NCI-H2107 (cell line): ENCODE measurements at places on chromosomes 11 and 22.
A peak's percentile ranks its signal among the peaks of the same experiment; 100 is the strongest.

DNA sequence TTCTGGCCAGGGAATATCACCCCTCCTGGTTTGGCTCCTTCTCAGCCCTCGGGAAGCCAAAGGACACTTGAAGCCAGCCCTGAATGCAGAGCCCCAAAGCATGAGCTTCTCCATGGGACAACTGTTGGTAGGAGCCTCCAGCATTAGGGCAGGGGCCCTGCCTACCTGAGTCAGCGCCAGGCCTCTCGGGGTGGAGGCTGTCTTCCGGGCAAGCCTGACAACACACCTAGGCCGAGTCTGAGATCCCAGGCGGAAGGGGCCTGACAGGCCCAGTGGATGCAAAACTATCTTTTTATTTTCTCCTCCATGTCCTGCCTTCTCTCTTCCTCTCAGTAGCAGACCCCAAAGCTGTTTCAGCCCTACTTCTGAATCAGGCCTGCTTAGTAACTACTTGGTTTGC lies 27.6 kb downstream of the RCOR2 start:
- DNase-seq, result no peak

- DNase-seq, result no peak
Measured at GRCh38 chr22:33851240-33851639, 69.0 kb downstream of the LARGE1 start.

DNA sequence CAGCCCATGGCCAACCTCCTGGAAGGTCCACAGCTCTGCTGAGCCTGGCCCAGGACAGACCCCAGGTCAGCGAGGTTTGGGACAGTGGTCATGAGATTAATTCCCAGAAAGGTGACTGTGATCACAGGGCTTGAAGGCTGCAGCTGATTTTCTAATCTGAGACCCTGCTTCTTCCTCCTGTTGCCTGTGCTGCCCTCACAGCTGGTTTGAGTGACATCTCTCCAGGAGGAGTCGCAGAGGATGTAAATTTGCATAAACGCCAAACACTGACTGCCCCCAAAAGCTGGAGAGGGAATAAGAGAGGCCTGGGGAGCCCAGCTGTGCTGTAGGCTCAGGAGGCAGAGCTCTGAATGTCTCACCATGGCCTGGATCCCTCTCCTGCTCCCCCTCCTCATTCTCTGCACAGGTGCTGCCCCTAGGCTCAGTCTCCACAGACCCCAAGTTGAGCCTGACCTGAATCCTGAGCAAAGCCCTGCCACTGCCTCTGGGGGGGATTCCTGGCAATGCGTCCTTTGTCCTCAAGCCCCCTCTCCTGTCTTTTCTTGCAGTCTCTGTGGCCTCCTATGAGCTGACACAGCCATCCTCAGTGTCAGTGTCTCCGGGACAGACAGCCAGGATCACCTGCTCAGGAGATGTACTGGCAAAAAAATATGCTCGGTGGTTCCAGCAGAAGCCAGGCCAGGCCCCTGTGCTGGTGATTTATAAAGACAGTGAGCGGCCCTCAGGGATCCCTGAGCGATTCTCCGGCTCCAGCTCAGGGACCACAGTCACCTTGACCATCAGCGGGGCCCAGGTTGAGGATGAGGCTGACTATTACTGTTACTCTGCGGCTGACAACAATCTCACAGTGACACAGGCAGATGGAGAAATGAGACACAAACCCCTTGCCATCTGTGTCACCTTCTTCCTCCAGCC lies 23.8 kb downstream of the GGTLC2 start:
- DNase-seq, result no peak

DNA sequence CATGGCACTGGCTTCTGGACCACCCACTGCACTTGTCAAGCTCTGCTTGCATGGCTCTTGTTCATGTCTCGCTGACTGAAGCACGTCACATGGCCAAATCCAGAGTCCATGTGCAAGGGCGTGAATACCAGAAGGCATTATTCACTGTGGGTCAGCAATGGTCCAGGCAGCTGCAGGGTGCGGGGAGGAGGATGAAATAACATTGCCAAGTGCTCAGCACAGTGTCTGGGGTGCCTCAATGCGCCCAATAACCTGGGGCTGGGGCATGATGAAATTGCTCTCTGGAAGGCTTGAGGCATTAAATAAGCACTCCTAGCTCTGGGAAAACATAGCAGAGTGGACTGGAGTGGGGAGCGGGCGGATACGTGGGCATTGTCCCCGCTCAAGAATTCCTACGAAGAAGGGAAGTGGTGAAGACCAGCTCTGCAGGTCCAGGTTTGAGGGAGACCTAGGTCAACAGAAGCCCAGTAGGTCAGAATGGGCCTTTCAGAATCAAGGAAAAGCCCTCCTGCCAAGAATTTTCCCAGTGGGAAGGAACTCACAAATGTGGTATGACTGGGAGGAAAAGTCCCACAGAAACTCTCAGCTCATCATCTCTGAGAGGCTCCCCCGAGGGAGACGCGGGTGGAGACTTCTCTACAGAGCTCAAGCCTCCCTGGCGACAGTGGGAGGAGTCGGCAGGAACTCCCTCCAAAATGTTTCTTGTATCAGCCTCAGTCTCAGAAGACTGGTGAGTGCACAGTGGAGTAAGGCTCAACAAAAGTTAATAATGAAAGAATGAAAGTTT lies 15.3 kb upstream of the ACCSL start:
- no peak for DNase-seq

DNA sequence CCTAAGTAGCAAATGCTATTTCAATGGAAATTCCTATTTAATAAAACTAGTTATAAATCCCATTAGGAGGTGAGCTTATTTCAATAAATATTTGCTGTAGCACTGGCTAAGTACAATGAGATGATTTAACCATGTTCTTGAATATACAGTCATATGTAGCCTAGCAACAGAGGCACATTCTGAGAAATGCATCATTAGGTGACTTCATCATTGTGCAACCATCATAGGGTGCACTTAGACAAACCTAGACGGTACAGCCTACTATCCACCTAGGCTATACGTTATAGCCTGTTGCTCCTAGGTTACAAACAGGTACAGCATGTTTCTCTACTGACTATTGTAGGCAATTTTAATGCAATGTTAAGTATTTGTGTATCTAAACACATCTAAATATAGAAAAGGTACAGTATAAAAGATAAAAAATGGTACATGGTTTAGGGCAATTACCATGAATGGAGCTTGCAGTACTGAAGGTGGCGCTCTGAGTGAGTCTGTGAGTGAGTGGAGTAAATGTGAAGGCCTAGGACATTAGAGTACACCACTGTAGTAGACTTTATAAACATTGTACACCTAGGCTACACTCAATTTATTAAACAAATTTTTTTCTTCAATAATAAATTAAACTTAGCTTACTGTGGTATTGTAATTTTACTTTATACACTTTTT lies 350.1 kb downstream of the CASP12 start:
- no peak for DNase-seq

GRCh38 chr11:120613264-120614226 lies 102.0 kb downstream of the GRIK4 start:
- DNase-seq, result no peak

DNA sequence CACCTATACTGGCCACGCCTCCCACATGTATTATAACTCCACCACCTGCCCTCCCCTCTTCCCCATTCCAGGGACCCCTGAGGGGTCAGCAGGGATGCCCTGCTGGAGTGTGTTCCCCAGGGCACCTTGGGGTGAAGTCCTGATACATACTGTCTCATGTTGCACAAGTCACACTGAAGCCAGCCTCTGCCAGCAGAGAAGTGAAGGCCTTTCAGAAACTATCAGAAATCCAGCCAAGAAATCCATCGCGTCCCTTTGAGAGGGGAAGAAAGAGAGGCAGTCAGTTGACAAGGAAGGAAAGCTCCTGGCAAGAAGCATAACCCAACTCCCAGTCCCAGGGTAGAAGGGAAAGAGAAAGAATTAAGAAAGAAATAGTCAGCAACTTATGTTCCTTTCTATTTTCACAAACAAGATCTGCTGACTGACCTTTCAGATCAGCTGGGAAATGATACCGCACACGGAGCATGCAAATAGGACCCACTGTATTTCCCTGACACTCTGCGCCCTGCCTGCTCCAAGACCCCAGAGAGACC lies 45.2 kb downstream of the SC5D start:
- no peak for DNase-seq

GRCh38 chr11:1050581-1051355 lies 14.2 kb upstream of the MUC6 start:
- DNase-seq, result peak; percentile 58

DNA sequence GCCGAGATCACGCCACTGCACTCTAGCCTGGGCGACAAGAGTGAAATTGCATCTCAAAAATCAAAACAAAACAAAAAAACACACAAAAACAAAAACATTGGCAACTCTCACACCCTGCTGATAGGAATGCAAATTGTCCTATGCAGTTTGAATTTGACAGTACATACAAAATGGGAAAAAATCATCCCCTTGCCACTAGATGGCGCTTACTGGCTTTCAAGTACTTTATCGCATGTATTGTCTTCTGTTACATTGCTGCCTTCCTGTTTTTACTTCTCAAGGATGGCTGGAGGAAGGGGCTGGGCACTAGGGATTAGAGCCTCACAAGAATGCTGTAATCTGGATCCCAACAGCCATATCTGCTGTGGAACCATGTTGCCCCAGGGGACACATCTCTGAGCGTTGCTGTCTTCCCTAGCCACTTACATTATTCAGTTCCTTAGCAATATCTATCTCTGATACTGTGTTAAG lies 59.4 kb upstream of the A4GALT start:
- DNase-seq, result peak; percentile 37

- no peak for DNase-seq
Measured at GRCh38 chr22:41242396-41243117, 1.8 kb upstream of the CHADL start.

- DNase-seq, result peak; percentile 66
Measured at GRCh38 chr11:65110354-65110861, 1.3 kb upstream of the TM7SF2 start.

- no peak for DNase-seq
Measured at GRCh38 chr11:103055221-103055890, 36.6 kb downstream of the DCUN1D5 start.

GRCh38 chr22:43867839-43868635 lies 5.7 kb upstream of the SULT4A1 start:
- no peak for DNase-seq

DNA sequence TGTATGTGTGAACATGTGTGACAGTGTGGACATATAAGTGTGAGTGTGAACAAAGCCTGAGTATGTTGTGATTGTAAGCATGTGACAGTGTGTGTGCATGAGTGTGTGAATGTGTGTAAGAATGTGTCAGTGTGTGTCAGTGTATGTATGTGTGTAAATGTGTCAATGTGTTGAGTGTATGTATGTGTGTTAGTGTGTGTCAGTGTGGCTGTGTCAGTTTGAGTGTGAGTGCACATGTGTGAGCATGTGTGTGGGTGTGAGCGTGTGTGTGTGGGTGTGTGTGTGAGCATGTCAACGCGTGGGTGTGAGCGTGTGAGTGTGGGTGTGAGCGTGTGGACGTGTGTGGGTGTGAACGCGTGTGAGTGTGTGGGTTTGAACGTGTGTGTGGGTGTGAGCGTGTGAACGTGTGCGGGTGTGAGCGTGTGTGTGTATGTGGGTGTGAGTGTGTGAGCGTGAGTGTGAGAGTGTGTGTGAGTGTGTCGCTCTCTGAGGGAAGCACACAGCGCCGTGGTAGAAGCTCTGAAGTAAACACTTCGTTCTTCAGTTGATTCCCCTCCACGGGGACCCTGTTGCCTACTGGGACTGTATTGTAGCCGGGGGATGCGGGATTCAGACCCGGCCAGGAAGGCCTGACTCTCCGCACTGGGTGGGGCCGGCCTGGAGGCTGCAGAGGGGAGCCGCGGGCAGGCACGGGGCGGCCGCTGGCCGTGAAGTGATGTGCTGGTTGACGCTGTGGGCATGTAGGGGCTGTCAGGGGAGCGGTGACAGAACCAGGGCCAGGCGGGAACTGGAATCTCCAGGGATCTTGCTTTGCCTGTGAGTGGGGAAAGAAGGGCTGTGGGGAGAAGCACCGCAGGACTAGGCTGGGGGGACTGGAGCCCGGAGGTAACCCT lies 21.1 kb downstream of the RPS6KA4 start:
- DNase-seq, result no peak

- DNase-seq, result no peak
Measured at GRCh38 chr11:77630157-77630710, 7.4 kb downstream of the CLNS1A start.

GRCh38 chr11:15697437-15698236 lies 582.9 kb downstream of the INSC start:
- no peak for DNase-seq

- no peak for DNase-seq
Measured at GRCh38 chr11:3094223-3094824, 37.1 kb upstream of the CARS1 start.

DNA sequence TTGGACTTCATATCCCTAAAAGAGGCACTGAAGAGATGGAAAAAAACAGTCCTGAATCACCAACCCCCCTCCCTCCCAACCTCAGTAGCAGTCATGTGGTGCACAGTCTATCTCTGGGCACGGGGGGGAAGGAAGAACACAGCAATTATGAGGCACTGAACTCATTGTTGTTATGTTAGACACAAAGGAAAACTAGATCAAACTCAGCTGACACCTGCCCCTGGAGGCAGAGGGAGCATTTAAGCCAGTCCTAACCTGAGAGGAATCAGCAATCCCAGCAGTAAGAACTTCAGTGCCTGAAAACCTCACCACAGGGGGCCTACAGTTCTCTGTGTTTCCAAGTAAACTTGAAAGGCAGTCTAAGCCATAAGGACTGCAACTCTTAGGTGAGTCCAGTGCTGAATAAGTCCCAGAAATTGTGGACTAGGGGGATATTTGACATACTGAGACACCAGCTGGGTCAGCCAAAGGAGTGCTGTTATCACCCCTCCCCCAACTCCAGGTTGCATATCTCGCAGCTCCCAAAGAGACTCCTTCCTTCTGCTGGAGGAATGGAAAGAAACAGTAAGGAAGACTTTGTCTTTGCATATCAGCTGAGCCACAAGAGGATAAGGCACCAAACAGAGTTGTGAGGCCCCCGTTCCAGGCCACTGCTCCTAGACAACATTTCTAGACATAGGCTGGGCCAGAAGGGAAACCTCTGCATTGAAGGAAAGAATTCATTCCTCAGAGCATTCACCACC lies 72.5 kb downstream of the GLYATL1 start:
- DNase-seq, result no peak

GRCh38 chr11:46388619-46389449 lies 2.7 kb downstream of the CHRM4 start:
- DNase-seq, result no peak

DNA sequence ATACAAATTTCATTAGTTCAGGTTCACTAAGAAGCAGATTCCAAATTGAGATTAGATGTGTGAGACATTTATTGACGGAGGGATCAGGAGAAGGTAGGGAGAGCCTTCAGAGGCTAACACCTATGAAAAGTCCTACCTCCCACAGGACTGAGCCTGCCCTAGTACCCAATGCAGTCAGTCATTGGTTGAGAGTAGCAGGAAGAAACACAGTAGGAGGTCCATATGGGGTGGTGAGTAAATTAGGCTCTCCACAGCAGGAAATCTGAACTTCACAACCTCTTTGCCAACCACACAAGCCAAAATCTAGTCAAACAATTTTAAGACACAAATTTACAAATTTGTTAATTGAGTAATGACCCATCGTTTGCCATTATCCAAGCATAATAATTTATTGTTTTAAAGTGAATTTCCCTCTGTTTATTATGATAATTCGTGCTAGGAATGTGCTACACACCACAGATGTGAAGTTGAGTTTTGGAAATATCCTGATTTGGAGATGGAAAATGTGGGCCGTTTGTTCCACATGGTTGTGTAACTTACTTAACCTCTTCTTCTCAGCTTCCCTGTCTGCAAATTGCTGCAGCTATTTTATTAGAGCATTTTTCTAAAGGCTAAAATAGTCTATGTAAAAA lies 542.1 kb downstream of the ETS1 start:
- no peak for DNase-seq

GRCh38 chr11:11243590-11244469 lies 109.2 kb downstream of the CSNK2A3 start:
- no peak for DNase-seq

- no peak for DNase-seq
Measured at GRCh38 chr11:70498171-70498571, 99.8 kb downstream of the CTTN start.
